ENCODE measurements at places on chromosomes 2 and 18.

GRCh38 chr2:156576005-156576404 is 139.8 kb downstream of the GPD2 start:
- DNase-seq = no peak

GRCh38 chr2:159484532-159484931 is 131.8 kb downstream of the BAZ2B start:
- no peak for DNase-seq

- no peak for DNase-seq
Observed at GRCh38 chr2:88188748-88189147, 18.6 kb downstream of the THNSL2 start.

DNA sequence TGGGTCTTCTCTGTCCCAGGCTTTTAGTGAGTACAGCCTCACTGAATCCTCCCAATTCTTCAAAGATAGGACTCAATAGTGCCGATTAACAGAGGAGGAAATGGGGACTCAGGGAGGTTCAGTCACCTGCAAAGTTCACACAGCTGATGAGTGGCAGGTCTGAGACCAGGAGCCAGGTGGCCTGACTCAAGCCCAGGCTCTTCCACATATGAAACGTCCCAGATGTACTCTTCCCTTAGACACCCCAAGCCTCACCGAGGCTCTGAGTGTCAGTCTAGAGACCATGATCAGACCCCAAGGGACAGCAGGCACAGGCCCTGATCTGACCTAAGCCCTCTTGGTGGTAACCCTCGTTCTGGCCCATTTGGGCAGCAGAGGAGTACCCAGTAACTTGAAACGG is 115.2 kb downstream of the INHBB start:
- DNase-seq = no peak

DNA sequence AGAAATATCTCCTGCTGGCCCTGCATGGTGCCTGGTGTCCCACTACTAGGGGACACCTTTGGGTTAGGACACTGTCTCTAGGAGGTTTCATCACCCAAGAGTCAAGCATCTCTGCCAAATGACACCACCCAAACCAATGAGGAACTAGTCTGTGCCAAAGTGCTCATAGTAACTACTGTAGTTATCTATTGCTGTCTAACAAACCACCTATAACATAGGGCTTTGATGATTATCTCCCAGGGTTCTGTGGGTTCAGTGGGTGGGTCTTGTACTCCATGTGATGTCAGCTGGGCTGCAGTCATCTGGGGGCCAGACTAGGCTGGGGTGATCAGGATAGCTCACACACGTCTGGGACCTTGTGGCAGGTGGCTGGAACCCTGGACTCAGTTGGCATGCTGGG is 59.8 kb downstream of the EPAS1 start:
- DNase-seq = no peak

- DNase-seq = no peak
Observed at GRCh38 chr2:134689315-134689714, 29.5 kb downstream of the TMEM163 start.

GRCh38 chr2:67318993-67319481 is 78.1 kb upstream of the ETAA1 start:
- DNase-seq = no peak

- DNase-seq = no peak
Observed at GRCh38 chr2:137154946-137155345, 389.6 kb downstream of the THSD7B start.

DNA sequence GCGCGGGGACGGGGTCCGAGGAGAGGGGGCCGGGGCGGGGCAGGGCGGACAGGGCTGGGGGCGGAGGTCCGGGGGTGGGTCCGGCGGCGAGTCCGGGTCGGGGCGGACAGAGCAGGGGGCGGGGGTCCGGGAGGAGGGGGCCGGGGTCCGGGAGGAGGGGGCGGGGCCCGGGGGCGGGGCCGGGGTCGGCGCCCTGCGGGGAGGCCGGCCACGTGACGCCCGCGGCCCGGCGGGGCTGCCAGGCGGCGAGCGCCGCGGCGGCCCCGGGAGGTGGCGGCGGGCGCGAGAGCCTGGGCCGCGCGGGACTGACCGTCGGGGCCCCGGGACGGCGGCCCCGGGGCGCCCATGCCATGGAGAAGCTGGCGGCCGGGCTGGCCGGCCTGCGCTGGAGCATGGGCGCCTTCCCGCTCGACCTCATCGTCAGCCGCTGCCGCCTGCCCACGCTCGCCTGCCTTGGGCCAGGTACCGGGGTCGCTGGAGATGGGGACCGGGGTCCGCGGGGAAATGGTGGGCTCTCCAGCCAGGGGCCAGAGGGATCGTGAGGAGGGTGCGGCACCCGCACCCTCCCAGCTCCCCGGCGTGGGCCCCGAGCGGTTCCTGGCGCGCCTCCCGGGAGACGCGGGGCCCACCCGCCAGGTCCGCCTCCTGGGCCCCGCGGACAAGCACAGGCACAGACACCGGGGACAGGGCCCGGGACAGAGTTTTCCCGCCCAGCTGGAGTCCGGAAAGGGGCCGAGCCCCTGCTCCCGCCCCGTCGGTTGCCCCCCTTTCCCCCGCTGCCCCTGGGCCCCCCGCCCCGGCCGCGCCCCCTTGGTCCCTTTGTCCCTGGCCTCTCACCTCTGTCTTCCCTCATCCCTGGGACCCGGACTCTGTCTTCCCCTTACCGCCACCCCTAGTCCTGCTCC is at the start of gene GAREM2:
TSS of gene GAREM2 (plus strand) at position 218 of the 905 bp plus-strand sequence. CDS start at position 351, 133 bp downstream.
- no peak for DNase-seq

DNA sequence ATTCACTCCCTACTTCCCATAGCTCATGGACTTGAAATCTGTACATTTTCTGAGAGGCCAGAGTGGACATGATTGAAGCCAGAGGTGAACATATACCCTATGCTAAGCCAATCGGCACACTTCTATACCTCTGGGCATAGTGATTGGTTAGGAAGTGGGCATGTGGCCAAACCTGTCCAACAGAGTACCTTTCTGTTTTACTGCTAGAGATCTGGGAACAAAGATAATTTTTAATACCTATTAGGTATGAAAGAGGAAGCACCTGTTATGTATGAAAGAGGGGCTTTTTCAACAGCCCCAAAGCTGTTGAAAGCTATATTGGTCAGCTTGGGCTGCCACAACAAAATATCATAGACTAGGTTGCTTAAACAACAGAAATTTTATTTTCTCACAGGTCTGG is 27.7 kb downstream of the METTL8 start:
- DNase-seq = no peak

DNA sequence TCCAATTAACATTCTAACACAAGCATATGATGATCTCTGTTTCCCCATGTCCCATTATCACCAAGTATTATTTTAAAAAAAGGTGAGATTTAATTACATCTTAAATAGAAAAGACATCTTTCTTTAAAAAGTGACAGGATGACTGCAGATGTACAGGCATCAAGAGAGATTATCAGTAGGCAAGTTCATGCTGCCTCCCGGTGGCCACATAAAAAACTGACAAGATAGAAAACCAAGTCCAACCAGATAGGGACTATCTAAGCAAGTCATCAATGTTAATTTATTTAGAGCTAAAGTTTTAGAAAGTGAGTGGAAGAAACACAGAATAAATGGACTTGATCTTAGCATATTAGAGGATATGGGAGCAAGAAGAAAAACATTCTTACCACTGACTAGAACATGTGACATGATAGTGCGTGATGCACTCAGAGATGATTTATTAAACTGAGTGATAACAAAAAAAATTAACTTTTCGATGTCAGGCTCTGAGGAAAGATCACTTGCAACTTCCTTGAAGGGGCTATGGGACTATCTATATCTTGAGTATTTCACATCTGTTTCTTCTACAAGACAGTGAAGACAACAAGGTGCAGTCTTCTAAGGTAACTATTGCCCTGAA is 5.4 kb upstream of the TDRD15 start:
- DNase-seq = no peak

DNA sequence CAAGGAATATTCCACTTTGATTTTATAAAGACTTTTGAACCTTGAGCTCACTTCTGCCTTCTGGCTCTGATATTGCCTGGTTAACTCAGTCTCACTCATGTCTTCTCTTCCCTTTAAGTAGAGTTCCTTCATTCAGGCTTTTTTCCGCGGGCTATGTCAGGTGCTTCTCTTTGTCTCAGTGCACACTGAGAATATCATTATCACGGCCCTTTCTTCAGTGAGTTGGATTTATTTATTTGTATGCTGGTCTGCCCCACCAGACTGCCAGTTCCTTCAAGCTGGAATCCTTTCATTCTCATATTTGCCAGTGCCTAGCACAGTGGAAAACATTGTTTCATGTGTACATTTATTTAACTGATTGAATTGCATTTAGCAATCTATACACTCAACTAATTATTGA is 136.5 kb downstream of the DOK6 start:
- DNase-seq = no peak

GRCh38 chr2:188406414-188406813 is 114.7 kb downstream of the GULP1 start:
- DNase-seq = no peak

DNA sequence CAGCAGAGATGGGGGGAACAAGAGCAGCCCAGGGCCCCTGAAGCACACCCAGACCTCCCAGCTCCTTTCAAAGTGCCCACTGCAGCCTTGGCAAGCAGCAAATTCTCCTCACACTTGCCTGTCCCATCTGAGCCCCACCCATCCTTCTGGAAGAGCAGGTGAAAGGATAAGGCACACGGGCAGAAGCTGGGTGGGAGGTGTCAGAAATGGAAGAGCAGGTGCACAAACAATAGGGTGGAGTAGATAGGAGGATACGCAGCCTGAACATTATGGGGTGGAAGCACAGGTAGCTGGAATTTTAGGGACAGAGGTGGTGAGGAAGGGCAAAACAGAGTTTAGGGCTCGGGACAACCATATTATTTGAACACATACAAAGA is 69.2 kb downstream of the TNS1 start:
- DNase-seq = no peak

DNA sequence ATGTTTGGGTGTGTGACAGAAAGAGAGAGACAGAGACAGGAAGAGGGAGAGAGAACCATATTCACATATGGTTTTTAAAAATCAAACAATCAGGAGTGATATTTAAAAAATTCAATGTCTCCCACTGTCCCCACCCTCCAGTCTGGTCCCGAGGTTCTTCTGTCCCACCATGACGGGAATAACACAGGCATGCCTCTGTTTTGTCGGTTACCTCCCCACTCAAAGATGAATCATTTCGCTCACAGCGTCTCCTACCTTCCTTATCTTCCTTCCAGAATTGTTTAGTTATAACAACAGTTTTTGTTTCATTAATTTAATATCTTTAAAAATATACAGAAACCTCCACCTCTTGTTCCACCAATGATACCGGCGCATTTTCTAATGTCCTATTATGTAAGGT is 113.0 kb downstream of the KCNF1 start:
- DNase-seq = no peak

DNA sequence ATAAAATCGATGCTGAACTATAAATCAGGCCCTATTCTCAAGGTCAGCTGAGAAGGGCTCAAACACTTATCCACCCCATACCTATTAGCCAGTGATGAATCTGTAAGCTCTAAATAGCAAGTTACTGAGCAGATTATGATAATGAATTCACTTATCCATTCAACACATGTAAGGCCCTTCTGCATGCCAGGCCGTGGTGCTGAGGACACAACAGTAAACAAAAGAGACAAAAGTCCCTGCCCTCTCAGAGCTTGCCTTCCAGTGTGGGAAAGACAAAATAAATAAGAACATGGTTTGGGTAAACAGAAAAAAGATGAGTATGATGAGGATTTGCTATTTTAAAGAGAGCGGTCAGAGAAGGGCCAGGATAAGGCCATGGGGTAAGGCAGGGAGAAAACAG is 11.7 kb downstream of the TTC32 start:
- no peak for DNase-seq

DNA sequence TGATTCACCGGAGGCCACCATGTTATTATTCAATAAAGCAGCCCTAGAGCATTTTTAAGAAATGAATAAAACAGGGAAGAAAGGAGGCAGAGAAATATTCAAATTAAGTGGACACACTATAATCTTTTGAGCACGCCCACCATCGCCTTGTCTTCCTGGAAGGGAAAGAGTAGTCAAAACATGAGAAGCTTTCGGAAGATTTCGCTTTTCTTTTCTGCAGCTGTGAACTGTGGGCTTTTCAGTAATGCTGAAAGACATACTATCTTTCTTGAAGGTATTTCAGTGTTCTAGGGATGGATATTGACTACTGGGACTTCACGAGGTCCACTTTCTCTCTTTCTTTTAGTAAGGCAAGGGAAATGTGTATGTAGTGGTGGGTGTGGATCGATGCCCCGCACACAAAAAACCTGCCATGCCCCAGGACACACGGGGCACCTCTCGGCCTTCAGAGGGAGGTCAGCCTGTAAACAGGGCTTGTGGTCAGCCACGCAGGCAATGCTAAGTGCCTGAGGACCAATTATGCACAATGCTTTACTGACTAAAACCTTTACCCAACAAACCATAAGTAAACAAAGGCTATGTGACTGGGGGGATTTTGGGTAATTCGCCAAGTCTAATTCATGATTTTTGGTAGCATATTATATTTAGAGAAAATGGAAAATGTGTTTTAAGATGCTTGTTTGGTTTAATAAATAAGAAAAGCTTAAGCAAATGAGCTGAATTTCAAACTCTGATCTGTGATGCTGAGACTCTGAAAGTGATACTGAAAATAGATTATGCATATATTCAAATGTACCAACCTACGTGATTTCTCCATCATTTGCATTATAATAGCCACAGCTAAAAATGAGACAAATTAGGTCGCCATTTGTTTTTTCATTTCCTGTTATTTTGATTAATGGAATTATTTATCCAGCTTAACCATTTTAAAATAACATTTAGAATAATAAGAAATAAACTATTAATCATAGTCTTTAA is 130.5 kb downstream of the ZNF516 start:
- DNase-seq = no peak

DNA sequence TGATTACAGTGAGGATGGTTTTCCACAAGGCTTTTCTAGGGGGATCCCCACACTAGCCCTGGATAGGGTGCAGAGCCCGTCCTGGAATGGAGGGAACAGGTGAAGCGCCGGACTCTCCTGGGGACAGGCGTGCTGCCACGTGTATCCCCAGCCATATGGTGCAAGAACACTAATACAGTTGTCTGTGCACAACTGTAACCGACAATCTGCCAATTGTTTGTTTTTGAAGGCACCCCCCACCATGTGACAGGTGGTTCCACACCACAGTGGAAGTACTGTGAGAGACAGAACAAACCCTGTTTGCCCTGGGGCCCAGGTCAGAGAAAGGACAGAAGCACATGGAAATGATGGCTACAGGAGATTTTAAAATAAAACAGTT is 52.9 kb downstream of the MYCN start:
- no peak for DNase-seq

DNA sequence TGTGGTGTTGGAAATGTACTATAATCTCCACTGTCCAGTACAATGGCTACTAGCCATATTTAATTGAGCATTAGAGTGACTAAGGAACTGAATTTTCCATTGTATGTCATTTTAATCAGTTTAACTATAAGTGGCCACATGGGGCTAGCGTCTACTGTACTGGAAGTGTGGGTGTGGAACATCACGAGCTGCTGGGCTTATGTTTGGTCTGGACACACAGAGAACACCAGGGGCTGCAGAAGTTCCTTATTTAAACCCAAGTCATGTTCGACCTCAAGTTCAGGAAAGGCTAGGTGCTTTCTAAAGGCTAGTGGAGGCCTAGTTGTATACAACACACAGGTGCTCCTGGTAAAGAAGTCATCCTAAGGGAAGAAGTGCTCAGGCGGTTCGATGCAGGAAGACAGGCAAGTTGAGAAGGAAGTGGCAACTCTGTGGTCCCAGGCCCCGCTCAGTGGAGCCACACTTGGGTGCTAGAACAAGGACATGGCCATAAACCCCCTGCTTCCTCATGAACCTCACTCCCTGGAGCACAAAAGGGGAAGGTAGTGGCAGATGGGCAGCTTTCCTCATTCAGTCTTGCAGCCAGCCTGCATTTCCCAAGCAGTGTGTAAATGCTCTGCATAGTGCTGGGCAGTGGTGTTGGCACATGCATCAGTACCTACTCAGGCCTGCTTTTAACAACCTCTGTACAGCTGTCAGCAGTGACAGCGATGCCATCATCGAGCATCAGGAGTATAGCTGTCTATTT is 13.3 kb downstream of the LGALSL start:
- no peak for DNase-seq
